ENCODE measurements at places on chromosomes 12 and 14. TPM values are rescaled to one million over a fixed set of nuclear protein-coding genes. Genes with fewer than 3 reads are reported as not detected.

SERPINA9 gene
- total RNA-seq = not detected

GRCh38 chr12:109777544-109777943 lies 55.7 kb downstream of the TRPV4 start:
- peak; percentile 71 for DNase-seq

ARID2 gene
- 28.3 TPM for total RNA-seq

DNA sequence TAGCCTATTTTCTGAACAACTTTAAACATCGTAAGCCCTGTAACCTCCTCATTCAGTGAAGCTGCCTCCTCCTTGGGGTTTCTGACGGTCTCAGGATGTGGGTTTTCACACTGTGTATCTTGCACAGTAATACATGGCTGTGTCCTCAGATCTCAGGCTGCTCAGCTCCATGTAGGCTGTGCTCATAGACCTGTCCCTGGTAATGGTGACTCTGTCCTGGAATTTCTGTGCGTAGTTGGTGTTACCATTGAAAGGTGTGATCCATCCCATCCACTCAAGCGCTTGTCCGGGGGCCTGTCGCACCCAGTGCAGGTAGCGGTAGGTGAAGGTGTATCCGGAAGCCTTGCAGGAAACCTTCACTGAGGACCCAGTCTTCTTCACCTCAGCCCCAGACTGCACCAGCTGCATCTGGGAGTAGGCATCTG lies 980.5 kb downstream of the TMEM121 start:
- peak; percentile 85 for DNase-seq

GRCh38 chr12:92102606-92103005 lies 43.0 kb downstream of the BTG1 start:
- DNase-seq = no peak

- no peak for DNase-seq
Observed at GRCh38 chr12:95131589-95132340, 58.3 kb upstream of the NR2C1 start.

DNA sequence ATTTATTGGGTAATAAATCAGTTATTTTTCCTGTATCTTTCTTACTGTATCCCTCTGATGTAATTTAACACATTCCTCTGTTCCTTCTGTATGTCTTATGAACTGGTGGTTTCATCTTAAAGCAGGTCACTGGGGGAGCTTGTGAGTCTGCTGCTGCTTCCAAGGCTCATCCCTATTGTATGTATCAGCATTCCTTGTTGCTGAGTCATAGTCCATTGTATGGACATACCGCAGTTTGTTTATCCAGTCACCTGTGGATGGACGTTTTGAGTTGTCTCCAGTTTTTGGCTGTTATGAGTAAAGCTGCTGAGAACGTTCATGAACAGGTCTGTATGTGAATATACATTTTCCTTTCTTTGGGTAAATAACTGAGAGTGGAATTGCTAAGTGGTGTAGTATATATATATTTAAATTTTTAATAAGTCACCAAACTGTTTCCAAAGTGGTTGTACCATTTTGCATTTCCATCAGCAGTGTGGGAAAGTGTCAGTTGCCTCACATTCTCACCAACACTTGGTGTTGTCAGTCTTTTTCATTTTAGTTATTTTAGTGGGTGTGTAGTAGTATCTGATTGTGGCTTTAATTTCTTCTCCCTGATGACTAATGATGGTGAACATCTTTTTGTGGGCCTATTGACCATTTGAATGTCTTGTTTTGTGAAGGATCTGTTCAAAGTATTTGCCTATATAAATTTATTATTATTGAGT lies 82.7 kb downstream of the BEGAIN start:
- no peak for DNase-seq

- DNase-seq = no peak
Observed at GRCh38 chr14:69887740-69888657, 8.8 kb downstream of the SMOC1 start.

GRCh38 chr14:75910048-75910447 lies 71.7 kb downstream of the TGFB3 start:
- no peak for DNase-seq

GRCh38 chr12:54009171-54010052 lies 627 bp downstream of the HOXC8 start:
- peak; percentile 34 for DNase-seq

DNA sequence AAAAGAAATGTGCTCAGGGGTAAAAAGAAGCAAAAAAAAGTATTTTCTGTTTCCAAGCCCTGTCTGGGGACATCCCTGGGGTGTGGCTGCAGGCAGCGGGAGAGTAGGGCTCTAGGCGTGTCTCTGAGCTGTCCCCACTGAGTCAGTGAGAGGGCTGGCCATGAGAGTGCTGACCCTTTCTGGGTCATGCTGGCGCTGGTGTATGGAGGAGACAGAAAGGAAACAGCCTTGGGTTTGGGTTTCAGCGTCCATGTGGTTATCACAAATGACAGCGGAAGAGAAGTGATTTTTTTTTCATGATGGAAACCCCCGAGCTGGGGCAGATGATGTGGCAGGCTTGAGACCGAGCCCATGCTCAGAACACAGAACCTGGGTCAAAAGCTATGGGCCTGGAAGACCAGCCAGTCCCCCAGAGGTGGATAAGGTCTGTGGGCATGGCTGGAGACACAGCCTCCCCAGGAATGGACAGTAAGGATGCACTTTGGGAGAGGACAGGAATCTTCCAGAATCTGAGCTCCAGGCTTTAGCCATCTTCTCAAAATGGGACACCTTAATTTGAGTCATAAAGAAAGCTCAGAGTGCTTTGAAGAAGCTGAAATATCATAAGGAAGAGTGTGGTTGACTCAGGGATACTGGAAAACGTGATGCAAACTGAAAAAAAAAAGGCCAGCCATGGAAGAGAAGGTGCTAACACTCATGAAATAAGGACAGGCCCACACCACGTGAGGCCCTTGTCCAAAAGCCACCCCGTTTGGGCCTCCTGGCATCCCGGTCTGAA lies 36.2 kb downstream of the SYNE3 start:
- peak; percentile 30 for DNase-seq

DNA sequence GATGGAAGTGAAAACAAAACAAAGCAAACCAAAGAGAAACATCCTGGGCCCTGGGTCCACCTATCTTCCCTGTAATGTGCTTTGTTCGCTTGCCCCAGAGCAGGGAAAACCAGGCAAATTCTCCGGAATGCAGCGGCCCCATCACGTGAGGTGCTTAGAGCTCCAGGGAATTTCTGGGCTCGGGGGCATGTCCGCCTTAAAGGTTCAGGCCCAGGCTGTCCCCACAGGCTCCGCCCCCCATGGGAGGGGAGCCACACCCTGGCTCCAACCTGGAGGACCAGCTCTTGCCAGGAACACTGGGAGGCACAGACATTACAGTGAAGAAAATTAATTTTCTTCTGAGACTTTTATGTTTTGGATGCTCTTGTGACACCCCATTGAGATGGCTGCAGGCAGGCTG lies 69.9 kb downstream of the RBM19 start:
- DNase-seq = no peak

COQ5 gene
- 29.5 TPM for total RNA-seq

ACVR1B gene
- 9.1 TPM for total RNA-seq

EFS gene
- total RNA-seq = not detected

DNA sequence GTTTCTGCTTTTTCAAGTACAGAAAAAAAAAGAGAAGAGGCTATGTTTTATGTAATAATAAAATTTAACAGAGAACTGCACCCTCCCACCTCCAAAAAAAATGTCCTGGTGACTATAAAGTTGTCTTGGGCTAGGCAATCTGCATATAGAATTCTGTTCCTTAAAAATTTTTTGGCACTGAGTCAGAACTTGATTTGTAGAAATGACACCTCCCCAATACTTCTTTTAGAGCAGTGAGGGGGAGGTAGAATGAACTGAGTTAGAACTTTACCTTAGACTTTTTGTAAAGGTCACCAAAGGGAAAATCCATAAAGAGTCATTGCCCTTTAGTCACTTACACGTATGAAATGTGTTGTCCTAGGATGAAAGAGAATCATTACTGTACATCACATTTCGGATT lies 80.0 kb downstream of the BTG1 start:
- DNase-seq = no peak

DNA sequence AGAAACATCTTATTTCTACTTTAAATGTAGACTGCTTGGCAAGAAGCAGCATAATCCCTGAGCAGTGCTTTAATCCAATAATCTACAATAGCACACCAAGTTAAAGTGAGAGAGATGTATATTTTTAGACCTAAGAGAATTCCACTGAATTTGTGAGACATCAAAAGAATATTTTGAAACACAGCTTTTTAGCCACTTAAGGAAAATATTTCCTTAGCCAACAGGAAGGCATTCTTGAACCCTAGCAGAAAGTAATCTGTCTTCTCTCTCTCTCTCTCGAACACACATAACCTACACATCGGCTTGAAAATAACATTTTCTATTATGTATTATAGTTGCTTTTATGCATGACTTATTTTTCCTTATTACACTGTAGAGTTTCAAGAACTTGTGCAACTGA lies 34.0 kb downstream of the KITLG start:
- no peak for DNase-seq

GRCh38 chr12:54032627-54033100 lies at the start of gene HOXC5:
TSS of gene HOXC5 (plus strand) at chr12:54033050. CDS start at chr12:54033123, 73 bp downstream.
- DNase-seq = peak; percentile 82

DNA sequence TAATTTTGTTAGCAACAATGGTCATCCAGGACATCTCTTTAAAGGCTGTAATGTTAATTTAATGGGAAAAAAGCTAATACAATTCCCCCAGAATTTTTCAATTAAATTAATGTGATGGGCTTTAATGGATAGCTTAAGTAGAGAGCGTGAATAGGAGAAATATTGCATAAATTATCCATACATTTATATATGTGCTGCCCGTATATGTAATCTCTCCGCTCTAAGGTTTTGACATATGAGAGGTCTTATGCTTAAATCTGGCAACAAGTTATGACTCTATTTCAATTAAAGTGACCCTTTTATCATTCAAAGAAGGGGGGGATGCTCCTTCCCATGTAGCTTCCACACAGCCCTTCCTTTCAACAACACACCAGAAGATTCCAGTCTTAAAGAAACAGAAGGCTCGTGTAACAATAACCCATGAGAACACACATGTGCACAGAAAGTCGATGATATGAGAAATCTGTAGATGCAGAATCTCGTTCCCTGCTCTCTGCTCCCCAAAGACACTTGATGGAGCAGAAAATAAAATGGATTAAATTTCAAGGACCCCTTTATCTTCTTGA lies 24.0 kb downstream of the MAP1LC3B2 start:
- no peak for DNase-seq

DNA sequence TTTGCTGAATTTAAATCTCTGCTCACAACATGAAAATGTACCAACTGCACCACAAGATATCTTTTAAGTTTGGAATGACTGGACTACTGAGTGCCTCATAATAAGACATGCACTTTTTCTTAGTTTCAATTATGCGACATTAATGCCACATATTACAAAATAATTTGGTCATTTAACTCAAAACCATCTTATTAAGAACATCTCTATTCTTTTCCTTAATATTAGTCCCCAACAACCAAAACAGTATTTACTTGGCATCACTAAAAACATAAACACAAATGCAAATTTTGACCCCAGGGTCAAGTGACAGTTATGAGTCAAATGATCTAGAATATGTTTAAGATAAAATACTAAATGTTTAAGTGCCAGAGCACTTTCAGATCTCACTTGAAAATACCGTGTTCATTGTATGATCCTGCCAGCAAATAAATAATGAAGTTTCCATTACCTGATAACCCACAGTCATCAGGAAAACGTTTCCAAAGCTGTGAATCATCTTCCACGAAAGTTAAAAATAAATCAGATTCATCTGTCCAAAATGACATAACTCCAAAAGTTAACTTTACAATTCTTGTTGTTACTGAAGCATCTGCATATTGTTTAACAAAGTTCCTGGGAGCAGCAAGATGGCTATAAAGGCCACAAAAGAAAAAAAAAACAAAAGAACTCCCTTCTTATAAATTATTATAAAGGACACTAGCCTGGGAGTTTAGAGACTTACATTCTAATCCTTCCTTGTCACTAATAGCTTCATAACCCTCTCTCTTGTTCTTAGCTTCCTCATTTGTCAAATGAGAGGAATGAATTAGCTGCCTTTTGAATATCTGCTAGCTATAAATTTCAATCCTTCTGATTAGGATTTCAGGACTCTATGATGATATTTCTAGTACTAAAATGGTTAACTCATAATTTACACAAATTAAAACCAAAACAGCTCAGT lies 30.5 kb upstream of the AP4S1 start:
- DNase-seq = no peak

DNA sequence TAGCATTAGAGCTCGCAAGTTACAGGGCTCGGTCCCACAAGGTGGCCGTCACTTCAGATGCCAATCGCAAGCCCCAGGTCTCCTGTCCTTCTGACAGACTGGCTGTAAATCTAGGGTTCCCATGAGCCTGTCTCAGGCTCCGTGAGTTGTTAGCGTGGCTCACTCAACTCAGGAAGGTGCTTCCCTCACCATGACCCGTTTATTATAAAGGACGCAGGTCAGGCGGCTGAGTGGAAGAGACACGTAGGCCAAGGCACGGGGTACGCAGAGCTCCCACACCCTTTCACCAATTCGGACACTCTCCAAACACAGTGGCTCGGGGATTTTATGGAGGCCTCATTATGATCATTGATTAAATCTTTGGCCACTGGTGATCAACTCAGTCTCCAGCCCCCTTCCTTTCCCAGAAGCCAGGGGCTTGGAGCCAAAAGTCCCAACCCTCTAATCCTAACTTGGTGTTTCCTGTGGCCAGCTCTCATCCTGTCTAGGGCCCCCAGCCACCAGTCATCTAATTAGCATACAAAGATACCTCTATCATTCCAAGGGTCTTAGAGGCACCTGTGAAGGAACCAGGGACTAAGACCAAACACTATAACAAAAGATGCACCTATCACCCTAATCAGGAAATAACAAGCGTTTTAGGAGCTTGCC lies 25.8 kb upstream of the LRTM2 start:
- no peak for DNase-seq
